Spleen (tissue), 13 donors: ENCODE measurements at places on chromosomes 3 and 15. TPM values are rescaled to one million over a fixed set of nuclear protein-coding genes. Genes with fewer than 3 reads are reported as not detected.

Gene DPPA4
- polyA plus RNA-seq = 0.10 TPM

Gene SERPINI2
- polyA plus RNA-seq = 0.15 TPM

Gene MFGE8
- 82.7 TPM for polyA plus RNA-seq

Gene PLSCR5
- polyA plus RNA-seq = not detected

Gene ROBO2
- polyA plus RNA-seq = 0.83 TPM

Gene LOXL1
- polyA plus RNA-seq = 9.4 TPM

Gene MYL3
- polyA plus RNA-seq = 5.3 TPM

Gene PFKFB4
- polyA plus RNA-seq = 4.8 TPM

Gene POPDC2
- 8.3 TPM for polyA plus RNA-seq

Gene CCDC39
- not detected for polyA plus RNA-seq

Gene PPP1R14D
- polyA plus RNA-seq = not detected

Gene FOXB1
- polyA plus RNA-seq = 0.13 TPM

Gene SLC28A1
- not detected for polyA plus RNA-seq

Gene RASGRP1
- 1.5 TPM for polyA plus RNA-seq
